Hepatocyte (in vitro differentiated cells): ENCODE measurements at places on chromosomes 1 and 21. TPM values are rescaled to one million over a fixed set of nuclear protein-coding genes. Genes with fewer than 3 reads are reported as not detected.

The ABCD3 gene
- 76.2 and 96.4 TPM in 2 replicates for total RNA-seq

The NUDT4B gene
- total RNA-seq = 107 and 127 TPM in 2 replicates

The OPRD1 gene
- total RNA-seq = 0.07 and 0.12 TPM in 2 replicates

The SLC35E2B gene
- 46.7 and 48.2 TPM in 2 replicates for total RNA-seq

The HSD11B1 gene
- total RNA-seq = 1.7 and 2.1 TPM in 2 replicates

The CD1B gene
- total RNA-seq = not detected in 2 replicates

The AMPD1 gene
- total RNA-seq = not detected in 2 replicates

The OMA1 gene
- total RNA-seq = 26.8 and 36.0 TPM in 2 replicates

The KLF17 gene
- 0.08 TPM in 1 of 2 replicates, not detected in the other for total RNA-seq

The RAB3B gene
- 23.1 and 24.7 TPM in 2 replicates for total RNA-seq

The VCAM1 gene
- total RNA-seq = 82.8 and 85.3 TPM in 2 replicates

The FTCD gene
- total RNA-seq = 25.8 and 27.5 TPM in 2 replicates

The RHOU gene
- 122 and 124 TPM in 2 replicates for total RNA-seq

The BRINP2 gene
- 1.5 and 1.6 TPM in 2 replicates for total RNA-seq

The SLC2A5 gene
- 7.2 TPM in 2 replicates for total RNA-seq

The H3-3A gene
- total RNA-seq = 617 and 722 TPM in 2 replicates

The DENND2D gene
- 7.3 and 7.6 TPM in 2 replicates for total RNA-seq

The FALEC gene
- total RNA-seq = not detected in 2 replicates

The KCNT2 gene
- 8.1 and 8.8 TPM in 2 replicates for total RNA-seq

The TNFSF4 gene
- 2.6 and 3.9 TPM in 2 replicates for total RNA-seq

The CFHR1 gene
- total RNA-seq = 51.1 and 58.2 TPM in 2 replicates

The LRRN2 gene
- 4.3 and 7.0 TPM in 2 replicates for total RNA-seq

The FAM72B gene
- total RNA-seq = 1.5 TPM in 2 replicates

The ANGPTL1 gene
- 63.6 and 68.8 TPM in 2 replicates for total RNA-seq

The HHIPL2 gene
- 0.20 and 0.23 TPM in 2 replicates for total RNA-seq

The SLC5A9 gene
- 20.5 and 20.9 TPM in 2 replicates for total RNA-seq

The IVL gene
- total RNA-seq = 0.52 TPM in 1 of 2 replicates, not detected in the other

The CGN gene
- 58.2 and 66.4 TPM in 2 replicates for total RNA-seq

The TCHHL1 gene
- total RNA-seq = not detected in 2 replicates

The FGR gene
- total RNA-seq = 0.28 and 0.73 TPM in 2 replicates

The TMEM61 gene
- 0.90 TPM in 1 of 2 replicates, not detected in the other for total RNA-seq

The IL22RA1 gene
- total RNA-seq = 4.7 and 6.1 TPM in 2 replicates
